GM23248 (cell line): ENCODE measurements at places on chromosomes 7 and 10. TPM values are rescaled to one million over a fixed set of nuclear protein-coding genes. Genes with fewer than 3 reads are reported as not detected.

DNA sequence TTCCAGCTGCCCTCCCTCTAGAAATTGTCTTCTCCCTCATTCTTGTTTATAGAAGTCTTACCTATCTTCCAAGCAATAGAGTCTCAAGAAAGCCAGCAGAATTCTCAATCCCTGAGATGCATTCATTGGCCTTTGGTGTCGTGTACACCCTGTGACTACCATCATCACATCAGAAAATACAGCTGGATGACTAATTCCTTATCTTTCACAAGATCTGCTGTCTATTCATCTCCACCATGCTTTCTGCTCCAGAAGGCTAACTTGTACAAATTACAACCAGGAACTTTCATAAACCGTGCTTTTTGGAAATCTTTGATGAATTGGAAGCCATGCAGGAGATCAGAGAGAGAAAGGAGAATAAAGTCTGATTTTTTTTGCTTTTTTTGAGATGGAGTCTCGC, 1062.9 kb upstream of the GHITM start:
- DNase-seq = no peak

DNA sequence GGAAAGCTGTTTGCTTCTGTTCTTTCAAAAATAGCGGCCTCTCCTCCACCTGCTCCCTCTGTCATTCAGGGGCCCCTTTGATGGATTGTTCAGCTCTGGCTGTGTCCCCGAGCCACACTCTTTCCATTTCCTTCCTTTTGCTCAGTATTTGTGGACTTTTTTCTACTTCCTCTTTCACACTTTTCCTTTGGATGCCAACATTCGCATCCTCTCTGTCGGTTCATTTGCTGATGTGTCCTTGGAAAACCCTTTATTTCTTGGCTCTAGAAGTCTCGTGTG, 11.7 kb upstream of the PWWP2B start:
- no peak for DNase-seq

DNA sequence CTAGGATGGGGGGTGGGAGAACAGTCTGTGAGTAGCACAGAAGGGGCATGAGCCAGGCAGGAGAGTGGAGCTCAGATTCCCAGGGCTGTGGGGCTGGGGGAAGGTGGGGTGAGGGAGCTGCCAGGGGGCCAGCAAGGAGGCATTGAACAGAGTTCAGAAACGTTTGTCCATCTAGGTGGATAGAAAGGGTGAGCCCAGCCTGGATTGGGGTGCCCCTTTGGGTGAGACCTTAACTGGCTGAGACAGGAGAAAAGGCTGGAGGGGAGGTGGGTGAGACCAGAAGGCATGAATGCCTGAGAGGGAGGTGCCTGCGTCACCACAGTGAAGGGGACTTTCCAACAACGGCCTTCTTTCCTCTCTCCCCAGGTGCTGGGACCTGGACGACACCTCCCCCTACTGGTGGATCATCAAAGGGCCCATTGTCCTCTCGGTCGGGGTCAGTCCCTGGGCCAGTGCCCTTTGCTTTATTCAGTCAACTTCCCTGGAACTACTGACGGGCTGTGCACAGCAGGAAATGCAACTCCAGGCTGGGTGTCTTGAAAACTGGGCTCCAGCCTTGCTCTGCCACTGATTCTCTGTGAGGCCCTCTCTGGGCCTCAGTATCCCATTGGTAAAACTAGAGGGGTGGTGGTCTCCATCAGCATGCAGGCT, 11.0 kb downstream of the GHRHR start:
- DNase-seq = peak; percentile 56

SORCS1 gene
- not detected in 2 replicates for total RNA-seq

DNA sequence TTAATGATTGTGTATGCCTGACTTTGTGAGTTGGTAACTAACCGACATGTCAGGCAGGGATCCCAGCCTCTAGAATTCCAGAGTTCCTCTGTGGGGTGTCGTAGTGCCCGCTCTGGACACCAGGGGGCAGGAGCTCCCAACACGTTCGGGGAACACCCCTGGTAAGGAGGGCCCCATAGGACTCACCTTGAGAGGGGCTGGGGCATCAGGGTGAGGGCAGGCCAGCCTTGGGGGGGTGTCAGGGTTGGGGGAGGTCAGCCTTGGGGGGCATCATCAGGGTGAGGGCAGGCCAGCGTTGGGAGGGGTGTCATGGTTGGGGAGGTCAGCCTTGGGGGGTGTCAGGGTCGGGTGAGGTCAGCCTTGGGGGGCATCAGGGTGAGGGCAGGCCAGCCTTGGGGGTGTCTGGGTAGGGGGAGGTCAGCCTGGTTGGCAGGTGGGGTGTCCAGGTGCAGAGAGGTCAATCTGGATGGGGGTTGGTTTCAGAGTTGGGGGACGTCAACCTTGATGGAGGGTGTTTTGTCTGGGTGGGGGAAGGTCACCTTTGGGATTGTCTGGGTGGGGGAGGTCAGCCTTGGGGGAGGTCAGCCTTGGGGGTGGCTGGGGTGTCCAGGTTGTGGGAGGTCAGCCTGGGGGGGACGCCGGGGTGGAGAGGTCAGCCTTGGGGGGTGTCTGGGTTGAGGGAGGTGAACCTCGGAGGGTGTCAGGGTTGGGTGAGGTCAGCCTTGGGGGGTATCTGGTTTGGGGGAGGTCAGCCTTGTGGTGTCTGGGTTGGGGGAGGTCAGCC, 45.6 kb upstream of the SUN1 start:
- peak; percentile 74 for DNase-seq

DNA sequence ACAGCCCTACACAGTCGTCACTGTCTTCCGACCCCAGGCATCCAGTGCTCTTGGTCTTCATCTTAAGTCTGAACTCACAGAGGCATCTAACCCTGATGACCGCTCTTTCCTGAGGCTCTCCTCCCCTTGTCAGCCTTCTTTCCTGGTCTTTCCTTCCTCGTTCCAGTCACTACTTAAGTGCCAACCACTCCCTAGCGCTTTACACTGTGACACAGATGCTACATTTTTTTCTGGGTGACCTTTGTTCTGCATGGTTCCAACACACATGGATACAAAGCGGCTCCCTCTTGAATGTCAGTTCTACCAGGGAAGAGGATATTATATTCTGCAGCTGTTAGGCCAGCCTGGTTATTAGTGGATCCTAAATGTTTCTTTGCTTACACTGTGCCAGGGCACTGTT, 12.7 kb downstream of the YWHAG start:
- no peak for DNase-seq

LGI1 gene
- not detected in 2 replicates for total RNA-seq

DNA sequence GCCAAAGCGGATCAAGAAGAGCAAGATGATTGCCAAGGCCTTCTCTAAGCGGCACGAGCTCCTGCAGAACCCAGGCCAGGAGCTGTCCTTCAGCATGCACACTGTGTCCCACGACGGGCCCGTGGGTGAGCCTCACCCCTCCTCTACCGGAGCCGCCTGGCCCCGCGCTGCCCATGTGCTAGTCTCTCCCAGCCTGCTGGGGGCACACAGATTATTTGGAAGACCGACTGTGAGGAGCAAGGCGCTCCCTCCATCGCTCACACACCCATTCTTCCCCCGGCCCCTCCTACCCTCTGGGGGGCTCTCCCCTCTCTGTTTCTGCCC, 13.9 kb upstream of the AHCYL2 start:
- no peak for DNase-seq

IQUB gene
- total RNA-seq = 0.13 TPM in 1 of 2 replicates, not detected in the other

LDB1 gene
- 28.1 and 30.5 TPM in 2 replicates for total RNA-seq

LFNG gene
- 2.0 and 3.6 TPM in 2 replicates for total RNA-seq

DNA sequence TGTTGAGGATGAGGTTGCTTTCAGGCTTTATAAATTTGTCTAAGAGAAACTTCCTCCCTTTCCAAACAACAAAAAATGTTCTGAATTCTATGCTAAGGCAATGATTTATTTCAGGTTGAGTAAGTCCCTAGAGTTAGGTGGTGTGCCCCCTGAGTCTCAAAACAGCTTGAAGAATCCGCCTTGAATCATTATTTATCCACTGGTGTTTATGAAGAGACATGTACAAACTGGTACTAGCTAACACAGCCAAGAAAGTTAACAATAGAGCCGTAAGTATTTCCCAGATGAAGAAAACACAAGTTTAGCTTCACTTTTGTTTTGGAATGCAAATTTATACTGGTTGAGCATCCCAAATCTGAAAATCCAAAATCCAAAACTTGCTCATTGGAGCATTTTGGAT, 66.2 kb upstream of the SRPK2 start:
- peak; percentile 1 for DNase-seq

CDH23 gene
- total RNA-seq = 0.38 TPM in 1 of 2 replicates, not detected in the other

GPC2 gene
- total RNA-seq = 0.22 and 1.0 TPM in 2 replicates

- DNase-seq = peak; percentile 3
Observed at GRCh38 chr10:64486149-64486548, 964.9 kb downstream of the REEP3 start.

DNA sequence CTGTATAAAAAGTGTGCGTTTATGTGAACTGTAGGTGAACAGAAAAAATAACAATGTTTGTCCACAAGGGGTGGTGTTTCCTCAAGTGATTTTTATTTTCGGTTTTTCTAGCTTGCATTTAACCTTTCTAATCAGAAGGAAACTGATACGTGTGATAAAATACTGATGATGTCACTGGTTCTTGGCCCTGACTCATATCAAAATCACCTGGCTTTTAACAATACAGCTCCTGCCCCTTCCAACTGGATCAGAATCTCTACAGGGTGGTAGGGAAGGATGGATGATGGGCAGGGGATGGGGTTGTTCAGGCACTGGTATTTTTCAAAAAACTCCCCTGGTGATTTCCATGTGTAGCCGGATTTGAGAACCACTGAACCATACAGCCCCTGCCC, 10.9 kb downstream of the NPFFR1 start:
- DNase-seq = peak; percentile 57

- DNase-seq = no peak
Observed at GRCh38 chr7:128160296-128160695, 80.8 kb upstream of the LEP start.

PARD3 gene
- total RNA-seq = 21.2 and 30.9 TPM in 2 replicates

DNA sequence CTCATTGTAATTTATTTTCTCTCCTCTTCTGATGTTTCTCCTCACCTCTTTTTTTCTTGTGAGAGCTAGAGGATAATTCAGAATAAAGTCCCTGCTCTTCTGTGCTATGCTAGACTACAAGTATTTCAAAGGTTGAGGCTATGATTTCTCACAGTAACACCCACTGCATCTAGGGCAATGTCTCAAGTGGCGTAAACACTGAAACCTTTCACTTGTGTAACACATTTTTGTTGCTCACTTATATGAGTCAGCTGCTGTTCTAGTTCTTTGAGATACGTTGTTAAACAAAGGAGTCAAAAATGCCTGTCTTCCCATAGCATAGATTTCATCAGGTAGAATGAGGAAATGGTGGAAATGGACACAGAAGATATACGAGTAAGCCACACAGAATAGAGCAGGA, 305.1 kb upstream of the PITRM1 start:
- peak; percentile 91 for DNase-seq

DNA sequence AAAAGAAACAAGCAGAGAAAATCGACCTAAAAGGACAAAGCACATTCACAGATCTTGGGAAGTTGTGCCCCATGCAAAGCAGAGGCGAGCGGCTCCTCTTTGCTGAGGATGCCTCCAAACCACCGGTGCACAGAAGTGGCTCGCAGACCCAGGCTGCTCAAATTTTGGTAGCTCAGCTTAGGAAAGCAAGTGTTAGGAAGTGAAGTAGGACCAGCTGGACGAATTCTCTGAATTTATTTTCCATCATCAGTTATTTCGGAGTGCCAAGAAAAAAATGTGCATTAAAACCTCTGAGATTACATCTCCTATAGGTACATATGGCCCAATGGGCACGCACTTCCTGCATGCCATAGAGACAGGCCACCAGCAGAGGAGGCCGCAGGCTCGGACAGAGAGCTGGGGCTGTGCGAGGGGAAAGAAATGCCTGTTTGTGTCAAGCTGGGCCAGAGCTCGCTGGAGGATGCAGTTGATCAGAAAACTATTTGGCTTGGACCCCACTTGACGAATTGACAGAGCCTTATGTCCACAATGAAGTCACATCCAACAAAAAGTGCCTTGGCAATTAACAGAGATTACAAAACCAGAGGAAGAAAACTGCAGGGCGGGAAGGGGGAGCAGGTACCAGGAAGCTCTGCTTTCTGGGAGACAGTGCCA, 122.3 kb upstream of the LYZL2 start:
- peak; percentile 89 for DNase-seq

GRCh38 chr10:22042557-22043326, 39.2 kb upstream of the DNAJC1 start:
- no peak for DNase-seq

GIMAP8 gene
- total RNA-seq = not detected in 2 replicates

- DNase-seq = peak; percentile 79
Observed at GRCh38 chr10:111598433-111599059, 521.7 kb downstream of the ADRA2A start.

FAM237B gene
- total RNA-seq = not detected in 2 replicates

GRCh38 chr10:18290651-18291313, 150.6 kb downstream of the CACNB2 start:
- no peak for DNase-seq

LBX1 gene
- total RNA-seq = not detected in 2 replicates

DNA sequence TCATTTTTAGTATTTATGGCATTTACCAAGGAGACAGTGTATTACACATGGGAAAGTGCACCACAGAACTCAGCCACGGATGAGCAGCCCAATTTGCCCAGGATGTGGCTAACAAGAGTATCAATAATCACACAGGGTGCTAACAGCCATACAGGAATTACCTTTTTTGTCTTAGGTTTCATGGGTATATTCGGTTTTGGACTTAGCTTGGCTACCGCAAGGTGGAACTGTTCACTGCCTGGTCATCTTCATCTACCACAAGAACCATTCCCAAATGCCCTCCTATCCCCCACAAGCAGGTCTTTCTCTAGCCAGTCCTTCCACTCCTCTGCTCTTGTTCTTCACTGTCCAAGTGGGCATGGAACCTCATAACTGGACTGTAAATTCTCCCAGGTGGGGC, 6.0 kb downstream of the PDLIM1 start:
- no peak for DNase-seq

DNA sequence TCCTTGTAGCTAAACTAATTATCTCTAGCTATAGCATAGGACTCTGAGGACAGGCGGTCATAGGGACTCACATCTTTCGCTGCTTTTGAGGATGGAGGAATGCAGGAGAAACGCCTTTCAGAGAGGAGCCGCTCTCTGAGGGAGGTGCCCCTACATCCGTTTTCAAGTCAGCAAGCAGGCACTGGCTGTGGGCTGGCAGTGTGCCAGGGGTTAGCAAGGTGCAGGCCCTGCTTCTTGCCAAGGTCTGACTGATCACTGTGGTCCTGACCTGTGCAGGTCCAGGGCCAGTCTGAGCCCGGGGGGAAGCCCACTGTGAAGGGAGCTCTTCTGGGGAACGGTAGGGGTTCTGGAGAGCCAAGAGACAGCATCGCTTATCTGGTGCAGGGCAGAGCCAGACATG, 89.4 kb downstream of the SH3PXD2A start:
- DNase-seq = no peak

DNA sequence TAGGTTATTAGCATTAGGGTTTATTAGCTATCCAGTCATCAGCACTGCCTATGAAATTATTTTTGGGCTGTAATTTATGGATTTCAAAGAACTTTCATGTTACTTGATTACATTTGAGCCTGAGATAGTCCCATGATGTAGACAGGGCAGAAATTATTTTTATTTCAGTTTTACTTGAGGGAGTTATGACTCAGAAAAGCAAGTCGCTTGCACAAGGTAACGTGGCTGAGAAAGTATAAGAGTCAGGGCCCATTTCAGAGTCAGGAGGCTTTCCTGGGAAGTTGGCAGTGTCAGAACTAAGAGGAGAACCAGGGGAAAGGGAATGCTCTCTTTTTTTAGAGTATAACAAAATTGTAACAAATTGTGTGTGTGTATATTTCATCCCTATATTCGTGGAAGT, 16.5 kb downstream of the GATA3 start:
- no peak for DNase-seq
